GDM1 (cell line): ENCODE measurements at places on chromosomes 12 and 14.

GRCh38 chr12:66665435-66665985, 13.4 kb downstream of the GRIP1 start:
- DNase-seq: no peak

- peak; percentile 13 for DNase-seq
Observed at GRCh38 chr12:112537710-112538396, 119.1 kb downstream of the PTPN11 start.

DNA sequence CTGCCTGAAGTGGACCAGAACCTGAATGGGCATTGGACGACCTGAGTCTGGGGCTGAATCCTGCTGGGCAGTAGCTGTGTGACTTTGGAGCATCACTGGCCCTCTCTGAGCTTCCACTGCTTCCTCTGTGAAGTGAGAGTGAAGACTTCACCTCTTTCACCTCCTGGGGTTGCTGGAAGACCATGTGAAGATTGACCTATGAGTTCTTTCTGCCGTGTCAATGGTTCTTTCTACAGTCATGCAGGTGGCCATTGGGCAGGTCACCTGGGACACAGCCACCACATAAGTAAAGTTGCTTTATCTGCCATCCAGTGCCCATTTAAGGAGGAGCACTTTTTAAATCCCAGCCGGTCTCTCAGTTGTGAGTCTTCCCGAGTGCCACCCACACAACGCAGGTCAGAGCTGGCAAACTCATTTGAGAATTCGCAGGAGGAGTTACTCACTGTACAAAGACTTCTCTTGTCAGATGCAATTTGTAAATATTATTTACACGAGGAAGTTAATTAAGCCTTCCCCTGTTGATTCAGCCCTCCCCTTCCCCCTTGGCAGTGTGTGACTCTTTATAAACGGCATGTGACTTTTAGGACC, 74.8 kb upstream of the TCL1B start:
- DNase-seq: no peak

GRCh38 chr14:50360093-50360492, 36.6 kb downstream of the CDKL1 start:
- DNase-seq: no peak

- no peak for DNase-seq
Observed at GRCh38 chr12:53065470-53065869, 13.7 kb downstream of the SPRYD3 start.

DNA sequence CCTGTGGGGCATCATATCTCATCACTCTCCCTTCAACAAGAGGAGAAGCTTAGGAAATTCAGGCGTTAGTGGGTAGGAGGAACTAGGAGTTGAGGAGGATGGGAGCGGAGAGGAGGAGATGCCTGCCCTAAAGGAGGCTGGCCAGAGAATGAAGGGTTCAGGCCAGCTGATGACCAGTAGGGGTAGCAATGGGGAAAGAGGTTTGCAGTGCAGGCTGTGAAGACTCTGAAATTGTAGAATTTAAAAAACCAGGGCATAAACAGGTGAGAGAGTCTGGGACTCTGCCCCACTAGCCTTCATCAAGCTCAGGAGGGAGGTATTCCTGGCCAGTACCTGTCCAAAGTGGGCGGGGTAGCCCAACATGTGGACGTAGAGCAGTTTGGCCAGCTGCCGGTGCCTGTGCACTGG, 809 bp downstream of the AP1G2 start:
- no peak for DNase-seq

GRCh38 chr12:98371419-98371818, 144.0 kb upstream of the TMPO start:
- no peak for DNase-seq

GRCh38 chr12:1619159-1619558, 9.9 kb upstream of the WNT5B start:
- no peak for DNase-seq

GRCh38 chr12:88546853-88547252, 33.4 kb downstream of the KITLG start:
- DNase-seq: no peak

- DNase-seq: no peak
Observed at GRCh38 chr14:22671622-22672021, 27.5 kb upstream of the OR6J1 start.

GRCh38 chr12:16228067-16228466, 49.4 kb downstream of the SLC15A5 start:
- DNase-seq: no peak

- no peak for DNase-seq
Observed at GRCh38 chr14:77044783-77045237, 16.3 kb upstream of the IRF2BPL start.

DNA sequence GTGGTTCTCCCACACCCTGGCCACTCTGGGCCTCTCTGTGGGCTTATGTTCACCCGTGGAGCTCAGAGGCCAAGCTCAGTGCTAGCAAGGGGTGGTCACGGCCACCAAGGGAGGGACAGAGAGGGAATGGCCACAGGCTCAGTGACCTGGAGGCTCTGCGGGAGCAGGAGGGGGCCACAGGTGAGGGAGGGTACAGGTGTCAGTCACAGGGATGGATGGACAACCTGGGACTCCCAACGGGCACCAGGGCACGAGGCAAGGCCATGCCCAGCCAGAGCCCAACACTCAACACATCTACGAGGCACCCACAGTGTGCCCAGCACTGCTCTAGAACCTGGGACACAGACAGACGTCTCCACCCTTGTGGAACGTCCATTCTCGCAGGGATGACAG, 11.3 kb downstream of the NCOR2 start:
- no peak for DNase-seq

DNA sequence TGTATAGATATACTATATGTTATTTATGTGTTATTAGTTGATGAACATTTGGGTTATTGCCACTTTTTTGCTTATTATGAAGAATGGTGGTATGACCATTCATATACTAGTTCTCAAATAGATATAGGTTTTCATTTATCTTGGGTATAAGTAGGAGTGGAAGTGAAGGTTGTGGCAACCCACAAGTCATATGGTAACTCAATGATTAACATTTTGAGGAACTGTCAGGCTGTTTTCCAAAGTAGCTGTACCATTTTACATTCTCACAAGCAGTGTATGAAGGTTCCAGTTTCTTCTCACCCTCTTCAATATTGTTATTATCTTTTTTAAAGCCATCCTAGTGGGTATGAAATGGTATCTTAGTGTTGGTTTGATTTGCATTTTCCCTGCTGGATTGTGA, 19.0 kb upstream of the MSRB3 start:
- DNase-seq: no peak

DNA sequence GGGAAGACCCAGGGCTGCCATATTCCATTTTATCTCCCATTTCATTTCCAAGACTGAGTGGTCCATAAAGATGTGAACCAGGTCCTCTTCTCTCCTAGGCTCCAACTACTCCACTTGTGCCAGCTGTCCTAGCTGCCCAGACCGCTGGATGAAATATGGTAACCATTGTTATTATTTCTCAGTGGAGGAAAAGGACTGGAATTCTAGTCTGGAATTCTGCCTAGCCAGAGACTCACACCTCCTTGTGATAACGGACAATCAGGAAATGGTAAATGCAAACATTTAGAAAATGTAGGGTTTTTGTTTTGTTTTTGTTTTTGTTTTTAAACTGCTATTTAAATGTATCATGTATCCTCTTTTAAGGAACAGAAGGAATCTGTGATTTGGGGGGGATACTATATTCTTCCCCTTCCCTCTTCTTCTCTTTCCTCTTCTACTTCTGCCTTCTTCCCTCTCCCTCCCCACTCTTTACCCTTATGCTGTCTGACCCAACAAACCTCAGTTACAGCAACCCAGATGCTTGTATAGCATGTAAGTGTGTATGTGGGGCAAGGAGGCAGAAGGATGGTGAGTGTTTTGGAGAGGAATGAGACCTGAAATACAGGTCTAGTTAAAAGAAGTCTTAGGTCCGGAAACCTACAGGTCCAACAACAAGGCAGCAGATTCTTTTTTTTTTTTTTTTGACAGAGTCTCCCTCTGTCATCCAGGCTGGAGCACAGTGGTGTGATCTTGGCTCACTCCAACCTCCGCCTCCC, 5.9 kb downstream of the KLRG1 start:
- no peak for DNase-seq

DNA sequence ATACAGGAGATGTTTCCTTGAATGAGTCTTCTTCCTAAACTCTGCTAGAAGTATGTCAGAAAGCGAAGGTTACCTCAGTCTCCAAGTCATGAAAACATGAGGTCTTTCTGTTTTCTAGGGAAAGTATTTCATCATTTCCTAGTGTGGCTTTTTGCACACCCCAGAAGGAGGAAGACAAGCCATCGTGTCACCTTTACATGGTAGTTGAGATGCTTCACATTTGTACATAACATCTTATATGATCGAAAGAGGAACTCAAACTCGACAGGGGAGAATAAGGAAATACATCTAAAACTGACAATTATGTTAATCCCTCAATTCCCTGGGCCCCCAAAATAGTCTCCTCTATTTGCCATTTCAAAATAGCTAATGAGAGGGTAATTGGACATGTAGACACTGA, 214.1 kb upstream of the PLEKHG7 start:
- DNase-seq: no peak

DNA sequence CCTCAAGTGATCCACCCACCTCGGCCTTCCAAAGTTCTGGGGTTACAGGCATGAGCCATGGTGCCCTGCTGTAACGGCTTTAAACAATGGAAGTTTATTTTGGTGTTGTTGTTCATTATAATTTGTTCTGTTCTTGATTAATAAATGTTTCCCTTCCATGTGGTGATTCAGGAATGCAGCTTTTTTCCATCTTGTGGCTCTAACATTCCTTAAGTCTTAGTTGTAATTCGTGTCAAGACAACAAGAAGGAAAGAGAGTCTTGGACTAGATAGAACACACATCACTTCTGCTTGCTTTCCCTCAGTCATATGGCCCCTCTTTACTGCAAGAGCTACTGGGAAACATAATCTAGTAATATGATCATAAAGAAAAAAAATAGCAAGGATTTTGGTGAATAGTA, 211.6 kb downstream of the SLC6A15 start:
- DNase-seq: no peak

- DNase-seq: no peak
Observed at GRCh38 chr14:67370830-67371229, 10.7 kb downstream of the EIF2S1 start.

GRCh38 chr12:1328391-1328790, 266.0 kb downstream of the FBXL14 start:
- DNase-seq: no peak

DNA sequence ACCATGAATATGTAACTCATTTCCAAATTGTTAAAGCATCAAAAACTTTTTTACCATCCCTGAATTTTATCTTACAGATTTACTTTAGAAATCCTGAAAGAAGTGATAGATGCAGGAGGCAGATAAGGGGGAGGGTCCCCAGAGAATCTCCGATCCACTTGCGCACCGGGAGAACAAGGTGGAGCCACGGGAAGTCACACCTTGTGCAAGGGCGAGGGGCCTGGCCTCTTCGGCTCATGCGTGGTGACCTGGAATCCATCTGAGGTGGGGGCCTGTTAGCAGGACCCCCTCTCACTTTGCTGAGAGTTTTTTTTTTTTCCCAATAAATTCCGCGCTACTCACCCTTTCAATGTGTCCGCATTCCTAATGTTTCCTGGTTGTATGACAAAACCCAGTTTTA, 80.2 kb upstream of the CDKN3 start:
- no peak for DNase-seq

GRCh38 chr14:70821584-70822529, 12.5 kb upstream of the MAP3K9 start:
- no peak for DNase-seq

- no peak for DNase-seq
Observed at GRCh38 chr12:16913832-16914490, 308.0 kb upstream of the LMO3 start.

DNA sequence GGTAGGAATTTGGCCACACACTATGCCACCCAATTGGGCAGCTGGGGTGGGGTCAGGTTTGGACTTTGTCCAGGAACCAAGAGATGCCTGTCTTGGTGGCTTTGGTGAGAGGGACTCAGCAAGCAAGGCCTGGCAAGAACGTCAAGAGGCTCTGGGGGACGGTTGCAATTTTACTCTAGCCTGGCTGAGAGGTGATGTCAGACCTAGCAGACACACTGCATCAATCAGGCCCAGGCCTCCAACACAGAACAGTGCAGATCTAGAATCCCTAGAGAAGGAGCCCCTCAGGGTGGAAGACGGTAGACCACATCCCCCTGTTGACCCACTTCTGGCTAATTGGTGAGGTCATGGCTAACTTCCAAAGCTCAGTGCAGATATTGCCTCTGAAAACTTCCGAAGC, 1.6 kb upstream of the UNC119B start:
- DNase-seq: no peak

- no peak for DNase-seq
Observed at GRCh38 chr14:65815127-65815526, 402.6 kb downstream of the FUT8 start.

GRCh38 chr14:58898655-58899316, 261.0 kb downstream of the DACT1 start:
- DNase-seq: no peak

GRCh38 chr12:100991102-100991501, 196.5 kb downstream of the ANO4 start:
- no peak for DNase-seq

DNA sequence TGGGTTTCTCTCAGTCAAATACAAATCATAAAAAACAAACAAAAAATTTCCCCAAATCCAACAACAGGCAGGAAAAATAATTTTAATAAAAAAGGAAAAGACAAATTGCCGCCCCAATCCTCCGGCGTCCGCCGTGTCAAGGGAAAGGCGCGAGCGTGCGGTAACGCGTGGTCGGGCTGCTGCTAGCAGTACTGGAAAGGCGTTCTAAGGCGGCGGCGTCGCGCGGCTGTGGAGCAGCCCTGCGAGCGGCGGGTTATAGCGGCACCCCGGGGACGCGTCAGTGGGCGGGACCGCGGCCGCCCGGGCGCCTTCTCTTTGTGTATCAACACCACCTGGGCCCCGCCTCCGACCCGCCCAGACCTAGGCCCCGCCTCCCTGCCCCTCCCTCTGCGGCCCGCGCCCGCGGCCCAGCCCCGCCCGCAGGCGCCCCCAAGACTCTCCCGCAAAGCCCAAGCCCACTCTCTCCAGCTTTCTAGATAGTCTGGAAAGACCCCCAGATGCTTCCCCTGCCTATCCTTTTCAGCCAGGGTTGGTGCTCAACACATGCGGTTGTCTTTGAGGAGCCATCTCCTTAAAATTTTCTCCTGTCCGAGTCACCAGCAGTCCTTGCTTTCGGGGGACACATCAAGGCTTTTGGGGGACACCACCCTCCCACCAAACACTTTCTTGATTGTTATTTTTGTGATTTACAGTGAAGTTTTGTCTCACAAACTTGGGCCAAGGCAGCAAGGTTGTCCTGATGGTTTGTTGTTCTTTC, at the start of gene SLC38A2:
TSS of gene SLC38A2 (minus strand) at position 230 of the 757 bp plus-strand sequence. CDS start 1,480 bp downstream, outside the sequence.
- peak; percentile 86 for DNase-seq

- no peak for DNase-seq
Observed at GRCh38 chr12:47991106-47992061, 12.9 kb downstream of the COL2A1 start.
